ENCODE measurements at places on chromosomes 7 and 10.

- DNase-seq = no peak
Measured at GRCh38 chr7:26609532-26609931, 254.9 kb downstream of the SKAP2 start.

- no peak for DNase-seq
Measured at GRCh38 chr7:38007096-38007495, 86.7 kb downstream of the EPDR1 start.

GRCh38 chr10:31010062-31010461 lies 21.6 kb downstream of the ZNF438 start:
- DNase-seq = no peak

DNA sequence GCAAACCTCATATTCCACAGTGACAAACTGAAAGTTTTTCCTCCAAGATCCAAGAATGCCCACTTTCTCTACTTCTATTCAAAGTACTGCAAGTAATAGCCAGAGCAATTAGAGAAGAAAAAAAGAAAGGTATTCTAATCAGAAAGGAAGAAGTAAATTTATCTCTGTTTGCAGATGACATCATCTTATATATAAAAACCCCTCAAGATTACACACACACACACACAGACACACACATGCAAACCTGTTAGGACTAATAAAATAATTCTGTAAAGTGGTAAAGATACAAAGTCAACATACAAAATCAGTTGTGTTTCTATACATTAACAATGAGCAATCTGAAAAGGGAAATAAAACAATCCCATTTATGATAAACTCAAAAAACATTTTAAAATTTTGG lies 44.7 kb upstream of the AASS start:
- DNase-seq = no peak

DNA sequence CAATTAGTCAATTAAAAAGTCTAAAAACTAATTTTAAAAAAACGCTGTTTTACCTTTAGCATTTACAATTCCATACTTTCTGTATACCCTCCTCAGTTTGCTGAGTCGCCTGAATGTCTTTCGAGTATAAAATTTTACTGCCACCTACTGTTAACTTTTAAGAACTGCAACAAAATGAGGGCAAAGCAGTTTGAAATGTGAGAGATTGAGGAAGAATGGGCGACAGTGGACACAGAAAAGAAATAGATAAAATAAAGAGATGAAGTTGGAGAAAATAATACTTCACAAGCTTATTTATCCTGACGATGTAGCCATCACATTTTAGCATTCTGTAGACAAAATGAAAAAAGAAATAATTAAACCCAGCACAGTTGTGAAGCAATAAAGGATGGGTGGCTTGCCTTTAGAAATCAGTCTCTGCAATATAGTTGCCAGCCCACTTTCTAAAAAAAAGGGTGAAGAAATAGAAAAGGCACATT lies 110.8 kb upstream of the PTN start:
- DNase-seq = peak; percentile 40

GRCh38 chr10:3263082-3263481 lies 90.5 kb upstream of the PITRM1 start:
- no peak for DNase-seq

DNA sequence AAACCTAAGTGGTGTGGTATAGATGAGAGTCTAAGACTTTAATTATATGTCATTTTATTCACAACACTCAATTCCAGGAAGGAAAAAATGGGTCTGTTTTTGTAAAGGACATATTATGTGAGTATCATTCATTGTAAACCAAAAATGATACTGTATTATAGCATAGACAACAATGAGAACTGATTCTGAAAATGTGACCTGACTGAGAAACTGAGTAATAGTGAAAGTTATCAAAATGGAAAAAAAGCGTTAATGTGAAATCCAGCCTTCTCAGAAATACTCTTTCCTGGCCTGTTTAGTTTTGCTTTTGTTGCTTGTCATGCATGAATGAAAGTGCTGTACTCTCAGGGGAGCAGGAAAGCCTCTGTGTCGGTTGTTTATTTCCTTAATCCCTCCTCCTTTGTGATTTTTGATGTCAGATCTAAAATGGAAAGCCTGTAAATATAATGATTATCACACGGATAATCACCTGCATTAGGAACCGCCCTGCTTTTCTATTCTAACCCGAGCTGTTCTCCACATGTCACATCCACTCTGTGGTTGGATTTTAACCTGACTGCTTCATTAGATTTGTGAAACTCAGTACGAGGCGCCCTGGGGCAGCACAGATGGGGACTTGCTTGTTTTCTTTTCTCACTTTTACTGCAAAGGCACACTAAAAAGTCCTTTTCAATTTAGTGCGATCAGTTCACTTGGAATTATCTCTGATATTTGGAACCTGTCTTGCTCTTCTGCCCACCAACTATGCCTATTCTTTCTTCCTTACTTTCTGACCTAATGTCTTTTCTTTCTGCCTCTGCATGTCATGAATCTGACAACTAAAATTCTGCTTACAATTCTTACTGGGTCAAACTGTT lies 240.9 kb upstream of the KAT6B start:
- peak; percentile 49 for DNase-seq

- no peak for DNase-seq
Measured at GRCh38 chr10:128579280-128579865, 453.1 kb upstream of the MKI67 start.

DNA sequence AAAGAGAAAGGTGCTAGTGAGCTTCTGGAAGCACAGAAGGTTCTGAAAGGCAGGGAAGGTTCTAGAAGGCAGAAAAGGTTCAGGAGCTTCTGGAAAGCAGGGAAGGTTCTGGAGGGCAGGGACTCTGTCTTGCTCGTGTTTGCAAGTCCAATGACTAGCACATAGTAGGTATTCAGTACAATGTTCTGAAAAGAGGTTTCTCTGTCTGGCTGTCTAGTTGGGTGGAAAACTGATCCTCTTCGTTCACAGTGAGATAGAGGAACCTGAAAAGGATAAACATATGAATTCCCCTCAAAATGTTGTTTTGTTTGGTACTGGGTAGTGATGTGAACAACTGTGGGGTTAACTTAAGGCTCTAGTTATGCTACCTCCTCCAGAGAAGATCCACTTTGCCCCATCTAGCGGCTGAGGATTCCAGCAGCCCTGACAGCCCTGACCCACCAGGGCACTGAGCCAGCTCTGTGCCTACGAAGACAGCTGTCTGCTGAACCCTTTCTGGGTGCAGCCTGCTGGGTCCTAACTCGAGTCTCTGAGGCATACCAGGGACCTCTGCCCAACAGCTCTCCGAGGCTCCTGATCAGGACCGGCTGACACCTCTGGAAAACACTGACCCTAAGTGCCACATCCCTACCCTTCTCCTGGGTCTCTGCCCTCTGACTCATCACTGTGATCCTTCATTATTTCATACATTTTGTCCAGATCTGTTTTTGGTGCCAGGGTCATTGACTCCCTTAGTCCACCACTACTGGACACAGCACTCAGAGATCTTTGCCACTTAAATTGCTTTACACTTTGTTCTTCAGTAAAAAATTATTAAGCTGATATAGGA lies 15.4 kb downstream of the PTPRN2 start:
- DNase-seq = no peak

DNA sequence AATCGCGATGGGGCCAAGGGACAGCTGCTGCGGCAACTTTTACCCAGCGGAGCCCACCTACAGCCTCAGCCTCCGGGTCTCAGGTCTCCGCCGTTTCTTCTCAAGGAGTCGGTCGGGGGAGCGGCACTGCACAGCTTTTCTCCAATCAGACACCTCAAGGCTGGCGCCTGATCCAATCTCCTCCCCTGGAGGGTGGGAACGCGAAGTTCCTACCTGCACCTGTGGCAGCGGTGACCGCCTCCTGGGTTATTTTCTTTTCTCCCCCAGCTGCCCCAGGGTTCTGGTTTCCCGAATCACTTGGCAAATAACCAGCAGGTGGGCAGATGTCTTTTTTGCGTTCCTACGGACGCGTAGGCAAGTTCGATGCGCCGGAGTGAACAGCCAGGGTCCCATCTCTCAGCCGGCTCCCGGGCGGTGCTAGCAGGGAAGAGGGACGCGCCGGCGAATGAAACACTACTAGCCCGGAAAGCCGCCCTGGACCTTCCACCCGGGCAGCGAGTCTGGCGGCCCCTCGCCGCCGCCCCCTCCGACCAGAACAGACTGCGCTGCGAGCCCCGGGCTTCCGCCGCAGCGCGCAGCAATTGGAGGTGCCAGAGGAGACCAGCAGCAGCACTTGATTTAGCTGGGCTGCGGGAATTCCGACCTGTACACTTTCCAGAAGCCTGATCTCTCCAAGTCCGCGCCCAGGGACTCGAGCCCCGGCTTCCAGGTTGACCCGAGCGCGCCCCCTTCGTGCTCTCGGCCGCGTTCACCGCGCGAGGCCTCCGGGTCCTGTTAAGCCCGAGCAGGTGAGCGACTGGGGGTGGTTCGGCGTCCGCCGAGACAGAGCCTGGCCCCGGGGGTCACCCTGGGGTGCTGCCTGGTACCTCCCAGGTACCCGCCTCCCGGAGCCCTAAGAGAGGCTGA lies at the start of gene PRR15:
Gene PRR15, plus strand, starts transcription at position 246 of the 906 bp plus-strand sequence. CDS start 2,495 bp downstream, outside the sequence.
- peak; percentile 74 for DNase-seq

- no peak for DNase-seq
Measured at GRCh38 chr7:35792472-35792871, 8.4 kb upstream of the SEPTIN7 start.

DNA sequence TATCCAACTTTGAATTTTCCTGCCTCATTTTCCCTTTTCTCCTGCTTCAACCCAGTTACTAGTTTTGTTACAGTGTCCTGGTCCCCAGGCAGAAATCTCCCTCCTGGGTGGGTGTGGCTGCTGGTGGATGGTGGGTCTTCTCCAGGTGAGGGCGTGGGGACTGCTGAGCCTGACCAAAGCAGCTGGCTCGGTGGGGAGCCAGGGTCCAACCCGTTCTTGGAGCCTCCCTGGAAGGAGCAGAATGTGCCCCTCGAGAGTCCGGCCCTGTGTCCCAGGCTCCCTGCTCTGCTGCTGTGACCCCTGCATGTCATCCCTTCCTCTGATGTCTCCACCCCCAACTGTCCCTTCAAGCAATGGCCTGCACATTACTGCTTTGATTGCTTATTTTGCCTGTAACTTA lies 86.6 kb upstream of the TCERG1L start:
- no peak for DNase-seq

DNA sequence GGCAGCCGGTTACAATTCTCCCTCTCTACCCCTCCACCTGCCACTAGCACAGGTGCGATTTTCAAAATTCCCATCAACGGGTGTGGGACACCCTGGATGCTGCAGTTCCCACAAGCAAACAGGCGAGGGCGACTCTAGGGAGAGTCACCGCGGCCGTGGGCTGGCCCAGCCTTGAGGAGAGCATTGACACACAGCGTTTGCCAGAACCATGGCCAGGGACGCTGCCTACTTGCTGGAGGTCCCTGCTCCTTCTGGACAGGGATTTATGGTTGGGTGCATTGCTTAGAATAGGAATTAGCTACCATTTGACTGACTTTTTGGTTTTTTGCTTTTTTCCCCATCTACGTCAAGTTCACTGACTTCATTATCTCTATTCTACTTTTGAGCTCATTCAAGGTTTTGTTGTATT lies 19.0 kb upstream of the CLDN4 start:
- DNase-seq = no peak

GRCh38 chr7:110170841-110171240 lies 920.1 kb upstream of the LRRN3 start:
- DNase-seq = no peak

DNA sequence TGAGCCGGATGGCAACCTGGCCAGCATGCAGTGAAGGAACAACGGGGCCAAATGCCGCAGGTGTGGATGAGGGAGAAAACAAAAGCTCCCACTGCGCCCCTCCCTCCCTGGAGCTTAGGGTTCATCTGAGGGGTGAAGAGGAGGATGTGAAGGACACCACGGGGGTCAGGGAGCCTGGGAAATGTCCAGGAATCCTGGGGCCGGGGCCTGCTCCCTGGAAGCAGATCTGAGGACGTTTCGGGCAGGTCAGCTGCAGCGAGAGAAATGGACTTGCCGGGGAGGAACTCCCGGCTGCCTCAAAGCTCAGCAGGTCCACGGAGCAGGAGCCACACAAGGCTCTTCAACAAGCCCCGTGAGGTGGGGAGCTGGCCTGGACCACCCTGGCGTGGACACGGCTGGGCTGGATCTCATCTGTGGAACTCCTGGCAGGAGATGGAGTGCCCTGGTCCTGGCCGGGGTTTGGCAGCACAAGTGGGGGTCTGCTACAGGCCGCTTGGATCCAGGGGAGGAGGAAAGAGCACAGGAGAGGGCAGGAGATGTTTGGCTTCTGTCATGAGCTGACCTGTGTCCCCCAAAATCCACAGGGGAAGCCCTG lies 585.0 kb downstream of the PTPRN2 start:
- no peak for DNase-seq

DNA sequence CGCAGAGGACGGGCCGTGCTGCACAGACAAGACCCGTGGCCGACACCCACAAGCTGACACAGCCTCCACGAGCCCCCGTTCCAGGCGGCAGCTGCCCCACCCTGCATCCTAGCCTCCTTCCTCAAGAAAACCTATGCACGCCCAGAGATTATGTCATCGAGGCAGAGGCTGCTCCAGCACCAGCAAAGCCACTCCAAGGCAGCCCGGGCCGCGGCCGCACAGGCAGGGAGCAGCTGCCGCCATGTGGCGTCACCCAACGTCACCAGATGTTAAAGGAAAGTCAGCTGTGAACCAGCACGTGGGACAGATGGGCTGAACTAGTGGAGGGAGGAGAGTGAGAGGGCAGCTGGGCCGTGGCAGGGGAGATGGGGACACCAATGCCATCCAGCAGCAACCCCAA lies 59.8 kb downstream of the STK32C start:
- no peak for DNase-seq

GRCh38 chr7:26863518-26864308 lies 677 bp downstream of the SKAP2 start:
- DNase-seq = peak; percentile 73

- DNase-seq = no peak
Measured at GRCh38 chr7:91814189-91814588, 66.3 kb downstream of the MTERF1 start.

DNA sequence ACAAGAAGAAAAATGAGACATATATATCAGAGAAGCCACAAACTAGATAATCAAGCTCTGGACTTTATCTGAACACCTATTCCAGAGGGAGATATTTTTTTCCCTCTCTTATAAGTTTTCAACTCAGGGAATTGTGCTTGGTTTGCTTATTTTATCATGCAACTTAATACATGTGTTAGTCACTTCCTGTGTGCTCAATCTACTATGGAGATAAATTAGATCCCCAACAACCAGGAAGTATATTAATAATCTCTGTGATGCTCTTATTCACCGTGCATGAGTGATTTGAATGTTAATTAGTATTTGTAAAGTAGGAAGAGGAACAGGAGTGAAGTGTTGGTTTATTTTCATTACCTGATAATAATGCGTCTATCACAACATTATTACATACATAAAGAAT lies 38.8 kb upstream of the ZNF365 start:
- peak; percentile 18 for DNase-seq

DNA sequence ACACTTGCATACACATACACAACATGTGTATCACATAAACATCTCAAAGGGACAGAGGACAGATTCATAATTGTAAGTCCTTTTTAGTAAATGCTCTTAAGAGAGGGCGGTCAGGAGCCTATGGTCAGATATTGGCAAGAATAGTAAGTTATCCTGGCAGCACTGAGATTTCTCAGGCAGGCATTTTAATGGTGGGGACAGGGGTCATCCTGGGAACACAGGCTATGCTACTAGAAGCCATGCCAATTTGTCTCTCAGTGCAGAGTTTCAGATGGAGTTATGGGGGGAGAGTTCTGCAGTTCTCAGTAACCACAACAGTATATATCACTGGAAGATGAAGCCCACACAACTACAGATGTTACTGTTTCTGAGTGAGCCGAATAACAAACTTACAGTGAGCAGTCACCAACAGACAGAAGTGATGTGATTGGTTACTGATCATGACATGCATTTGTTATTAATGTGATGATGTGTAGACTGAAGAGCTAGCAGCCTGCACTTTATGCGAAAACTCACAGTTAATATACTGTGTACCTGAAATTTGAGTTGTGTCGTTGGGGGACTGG lies 16.4 kb downstream of the ZNF487 start:
- DNase-seq = no peak

GRCh38 chr7:4612939-4613841 lies 68.9 kb upstream of the FOXK1 start:
- DNase-seq = no peak

Data from Caki2 (cell line).